ENCODE measurements at places on chromosomes 3 and 15.

DNA sequence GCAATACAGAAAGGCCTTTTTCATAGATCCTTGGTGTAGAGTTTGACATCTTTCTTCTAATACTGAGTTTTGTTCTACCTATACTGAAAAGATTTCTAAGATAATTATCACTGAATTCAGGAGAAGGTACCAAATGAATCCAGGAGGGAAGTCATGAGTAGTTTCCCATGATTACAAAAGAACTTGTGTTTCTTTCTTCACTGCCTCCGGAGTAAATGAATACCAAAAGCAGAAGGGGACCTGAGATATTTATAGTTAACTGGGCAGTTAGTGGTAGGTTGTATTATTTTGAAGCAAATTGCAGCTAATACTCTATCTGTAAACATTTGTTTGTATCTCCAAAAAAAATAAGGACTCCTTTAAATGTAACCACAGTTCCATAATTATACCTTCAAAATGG is 175.4 kb downstream of the SUCNR1 start:
- DNase-seq, result no peak

- no peak for DNase-seq
These were observed 77.2 kb downstream of the PPP2R3A start for GRCh38 chr3:136042608-136043221.

DNA sequence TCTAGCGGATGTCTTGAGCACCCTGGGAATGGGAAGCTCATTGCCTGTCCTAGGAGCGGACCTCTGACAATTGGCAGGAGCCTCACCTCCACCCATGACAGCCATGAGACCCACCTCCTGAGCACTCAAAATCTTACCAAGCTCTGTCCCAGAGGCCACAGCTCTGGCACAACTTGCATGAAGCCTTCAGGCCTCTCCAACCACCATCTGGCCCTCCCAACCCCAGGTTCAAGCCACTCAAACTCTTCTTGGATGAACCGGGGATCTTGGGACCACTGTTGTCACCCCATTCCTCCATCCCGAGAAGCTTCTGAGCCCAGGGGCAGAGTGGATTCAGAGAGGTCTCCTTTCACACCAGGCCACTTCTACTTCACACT is 1.5 kb downstream of the VIPR1 start:
- DNase-seq, result no peak

DNA sequence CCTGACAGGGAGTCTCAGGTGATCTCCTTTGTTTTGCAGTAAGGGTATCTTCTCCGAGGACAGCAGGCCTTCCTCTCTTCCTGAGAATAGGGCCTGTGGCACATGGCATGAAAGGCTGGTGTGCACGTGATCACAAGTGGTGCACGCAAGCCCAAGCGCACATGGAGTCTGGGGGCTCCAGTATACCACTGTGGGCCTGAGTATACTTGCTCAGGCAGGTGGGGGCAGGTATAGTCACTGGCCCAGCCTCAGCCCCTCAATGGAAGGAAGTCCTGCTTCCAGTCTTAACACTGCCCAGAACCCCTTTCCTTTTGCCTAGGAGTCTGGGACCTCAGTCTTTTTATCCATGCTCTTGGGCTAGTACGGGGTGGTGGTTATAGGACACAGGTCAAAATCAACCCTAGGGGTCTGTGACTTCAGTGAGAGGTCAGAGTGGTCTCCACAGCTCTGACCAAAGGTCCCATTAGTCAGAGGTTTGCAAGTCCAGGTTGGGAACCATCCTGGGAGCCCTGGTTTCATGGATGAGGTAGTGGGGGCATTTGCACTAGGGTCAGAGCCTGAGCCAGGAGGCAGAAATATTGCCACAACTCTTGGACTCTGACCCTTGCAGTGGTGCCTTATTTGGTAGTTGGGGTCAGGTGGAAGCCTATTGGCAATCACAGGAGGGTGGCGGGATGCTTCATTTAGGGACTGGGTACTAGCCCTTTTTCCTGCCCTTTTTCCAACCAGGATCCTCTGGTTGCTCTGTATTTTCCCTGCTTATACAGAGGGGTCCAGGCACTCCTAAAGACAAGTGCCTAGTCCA is 823 bp upstream of the CCDC71 start:
- no peak for DNase-seq

DNA sequence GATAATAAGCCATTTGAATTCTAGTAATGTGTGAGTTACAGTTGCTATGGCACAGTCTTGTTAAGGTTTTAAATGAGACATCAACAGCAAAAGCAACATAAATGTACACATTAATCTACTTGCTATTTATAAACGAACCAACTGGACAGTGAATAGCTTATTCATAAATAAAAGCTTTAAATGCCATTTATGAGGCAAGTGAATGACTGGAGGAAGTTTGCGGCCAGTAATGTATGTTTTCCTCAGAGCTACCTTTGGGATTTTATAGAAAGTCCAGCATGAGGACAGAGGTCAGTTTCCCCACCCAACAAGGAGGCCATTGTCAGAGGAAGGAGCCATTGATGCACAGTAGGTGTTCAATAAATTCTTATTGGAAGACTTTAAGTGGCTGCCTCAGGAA is 48.0 kb upstream of the PXYLP1 start:
- DNase-seq, result no peak

DNA sequence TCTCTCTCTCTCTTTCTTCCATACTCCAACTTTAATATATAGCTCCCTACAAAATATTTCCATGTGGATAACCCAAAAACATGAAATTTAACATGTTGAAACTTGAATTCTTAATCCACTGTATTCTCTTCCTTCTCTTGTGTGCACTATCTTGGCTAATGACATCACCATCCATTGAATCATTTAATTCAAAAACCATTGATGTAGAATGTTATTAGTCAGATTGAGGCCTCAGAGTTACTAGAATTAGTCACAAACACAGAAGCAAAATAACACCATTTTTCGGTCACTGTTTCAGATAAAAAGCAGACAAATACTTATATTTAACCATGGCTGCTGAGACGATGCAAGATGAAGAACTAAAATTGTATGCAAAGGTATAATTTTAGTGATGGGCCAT is 256.9 kb upstream of the LRRC3B start:
- DNase-seq, result no peak

DNA sequence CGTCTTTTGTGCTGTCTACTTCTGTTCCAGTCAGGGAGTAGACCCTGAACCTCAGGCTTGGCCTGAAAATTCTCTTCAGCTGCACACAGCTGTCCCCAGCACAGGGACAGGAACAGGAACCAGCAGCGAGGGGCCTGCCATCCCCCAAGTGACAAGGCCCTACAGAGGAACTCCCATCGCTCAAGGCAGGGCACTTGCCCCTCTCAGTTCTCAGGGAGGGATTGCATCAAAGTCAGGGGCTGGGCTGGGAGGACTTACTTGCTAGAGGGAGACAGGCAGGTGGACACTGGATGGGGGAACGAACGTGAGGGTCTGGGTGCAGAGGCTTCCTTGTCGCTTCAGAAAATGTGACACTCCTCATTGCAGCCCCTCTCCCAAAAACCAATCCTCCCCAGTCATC is 163.6 kb downstream of the CHSY1 start:
- no peak for DNase-seq

DNA sequence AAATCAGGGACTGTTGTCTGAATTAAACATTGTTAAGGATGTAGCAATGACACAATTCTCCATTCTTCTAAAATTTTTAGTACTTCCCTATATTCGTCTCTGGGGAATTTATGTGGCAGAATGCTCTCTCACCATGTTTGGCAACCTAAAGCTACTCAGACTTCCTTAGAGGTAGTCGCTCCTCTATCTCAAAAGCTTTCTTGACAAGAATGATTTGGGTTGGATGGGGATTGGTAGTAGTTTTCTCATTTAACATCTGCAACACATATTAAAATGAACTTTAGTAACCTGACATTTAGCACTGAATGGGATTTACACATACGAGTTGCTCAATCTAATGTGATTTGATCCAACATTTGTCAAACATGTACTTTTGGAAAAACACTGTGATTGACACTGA is 233.3 kb downstream of the RBMS3 start:
- DNase-seq, result no peak

- no peak for DNase-seq
These were observed 21.3 kb upstream of the RSL24D1 start for GRCh38 chr15:55218056-55218455.

- no peak for DNase-seq
These were observed 214.9 kb upstream of the ARRDC4 start for GRCh38 chr15:97745481-97746071.

DNA sequence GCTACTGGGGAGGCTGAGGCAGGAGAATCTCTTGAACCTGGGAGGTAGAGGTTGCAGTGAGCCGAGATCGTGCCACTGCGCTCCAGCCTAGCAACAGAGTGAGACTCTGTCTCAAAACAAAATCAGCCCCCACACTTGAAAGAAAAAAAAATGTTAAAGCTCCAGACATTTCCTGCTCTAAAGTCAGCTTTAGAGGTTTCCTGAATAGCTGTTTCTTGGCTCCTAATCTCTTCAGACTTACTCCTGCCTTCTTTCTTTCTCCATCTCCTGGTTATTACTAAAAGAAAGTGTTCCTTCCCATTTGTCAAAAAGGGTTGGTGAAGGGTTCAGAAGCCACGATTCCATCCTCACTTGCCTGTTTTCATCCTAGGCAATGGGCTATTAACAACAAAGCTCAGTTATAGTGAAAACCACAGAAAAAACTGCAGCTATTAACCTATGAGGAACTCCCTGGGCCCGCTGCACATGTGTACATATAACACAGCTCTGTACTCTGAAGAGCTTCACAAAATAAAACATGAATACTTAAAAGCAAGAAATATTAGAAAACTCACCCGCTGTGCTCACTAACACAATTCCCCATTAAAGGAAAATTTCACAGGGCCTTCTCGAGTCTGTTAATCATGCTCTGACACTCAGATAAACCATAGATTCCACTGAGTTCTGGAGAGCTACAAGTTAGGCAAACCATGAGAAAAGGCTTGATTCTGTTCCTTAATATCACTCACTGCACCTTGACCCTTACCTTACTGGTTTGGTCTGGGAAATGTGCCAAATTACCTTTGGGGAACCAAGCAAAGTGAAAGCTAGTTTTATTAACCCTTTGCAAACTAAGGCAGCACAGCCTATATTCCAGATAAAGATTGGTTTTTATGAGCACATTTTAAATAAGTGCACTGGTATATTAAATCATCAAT is 89.9 kb upstream of the TSPAN3 start:
- no peak for DNase-seq

DNA sequence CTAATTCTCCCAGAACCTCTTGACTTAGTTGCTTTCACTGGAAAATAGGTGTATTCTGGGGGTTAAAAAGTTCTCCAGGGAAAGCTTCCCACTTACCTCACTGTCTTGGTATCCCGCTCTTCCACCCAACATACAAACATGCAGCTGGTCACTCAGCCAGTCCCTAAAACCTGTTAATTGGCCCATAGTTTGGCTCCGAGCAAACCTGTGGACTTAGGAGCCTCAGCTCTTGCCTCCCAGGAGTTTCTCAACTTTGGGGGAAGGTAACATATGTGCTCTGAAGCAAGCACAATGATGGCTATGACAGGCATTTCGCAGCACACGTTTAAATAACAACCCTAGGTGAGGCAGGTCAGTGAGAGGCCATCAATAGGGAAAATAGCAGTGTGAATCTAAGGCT is 25.8 kb upstream of the LRRFIP2 start:
- DNase-seq, result no peak

DNA sequence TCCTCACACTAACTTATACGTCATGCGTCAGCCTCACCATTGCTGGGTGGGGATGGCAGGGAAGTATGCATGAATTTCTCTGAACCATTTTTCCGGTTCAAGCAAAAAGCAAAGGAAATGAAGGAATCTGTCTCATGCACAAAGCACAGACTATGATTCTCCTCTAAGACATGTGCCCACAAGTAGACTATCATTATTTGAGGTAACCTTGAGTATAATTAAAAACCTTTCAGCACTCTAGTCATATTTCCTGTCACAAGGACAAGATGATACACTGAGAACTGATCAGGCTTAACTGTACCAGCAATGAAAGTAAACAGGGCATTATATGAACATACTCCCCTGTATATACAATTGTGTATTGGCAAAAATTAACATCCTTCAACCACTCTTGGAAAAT is 56.7 kb upstream of the TSC22D2 start:
- DNase-seq, result no peak

DNA sequence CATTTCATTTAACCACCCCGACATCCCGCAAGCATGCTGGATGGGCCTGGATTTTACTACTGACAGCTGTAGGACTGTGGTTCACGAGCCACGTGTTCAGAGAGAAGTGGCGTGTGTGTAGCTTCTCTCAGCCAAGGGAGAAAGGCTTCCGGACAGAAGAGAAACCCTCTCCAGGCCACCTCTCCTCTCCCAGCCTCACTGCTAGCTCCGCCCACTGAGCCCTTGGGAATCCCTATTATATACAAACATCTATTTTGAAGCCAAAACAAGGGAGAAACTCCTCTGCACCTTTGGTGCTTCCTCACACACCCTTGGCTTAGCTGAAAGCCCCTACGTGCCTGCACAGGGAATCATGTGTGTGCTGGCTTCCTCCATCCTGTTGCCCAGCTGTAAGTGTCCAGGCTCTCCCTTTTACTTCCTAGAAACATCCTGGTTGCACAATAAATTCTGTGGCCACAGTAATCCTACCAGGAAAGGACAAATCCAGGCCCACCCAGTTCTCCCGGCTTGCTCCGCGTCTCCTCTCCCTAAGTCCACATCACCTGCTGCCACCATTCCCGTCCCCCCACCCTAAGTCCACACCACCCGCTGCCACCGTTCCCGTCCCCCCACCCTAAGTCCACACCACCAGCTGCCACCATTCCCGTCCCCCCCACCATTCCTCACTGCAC is 30.5 kb downstream of the PCSK6 start:
- no peak for DNase-seq

- no peak for DNase-seq
These were observed 199.6 kb upstream of the SEMA6D start for GRCh38 chr15:47517737-47518136.

DNA sequence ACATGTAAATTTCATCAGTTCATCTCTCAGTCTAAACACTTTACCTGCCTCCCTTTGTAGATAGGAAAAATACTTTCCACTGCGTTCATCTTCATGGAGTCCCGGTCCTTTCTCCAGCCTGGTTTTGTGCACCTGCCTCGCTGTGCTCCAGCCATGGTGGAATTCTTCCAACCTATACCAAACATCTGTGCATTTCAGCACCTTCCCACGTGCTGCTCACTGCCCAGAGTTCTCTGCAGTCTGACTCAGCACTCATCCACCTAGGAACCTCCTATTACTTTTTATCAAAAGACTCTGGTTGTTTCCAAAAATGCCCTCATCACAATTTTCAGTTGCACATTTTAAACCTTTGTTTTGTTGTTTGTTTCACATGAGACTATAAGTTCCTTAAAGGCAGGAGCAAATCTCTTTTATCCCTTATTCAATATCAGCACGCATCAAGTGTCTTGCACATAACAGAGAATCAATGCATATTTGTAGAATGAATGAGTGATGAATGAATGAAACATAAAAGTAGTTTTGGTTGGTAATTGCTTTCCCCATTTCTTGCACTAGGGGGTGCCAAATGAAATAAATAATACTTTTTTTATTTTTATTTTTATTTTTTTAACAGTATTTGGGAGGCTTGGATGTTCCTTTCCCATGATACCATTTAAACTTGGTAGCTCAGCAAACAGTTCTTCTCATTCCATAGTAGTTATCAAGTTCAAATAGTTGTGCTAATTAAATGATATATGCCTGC is 30.2 kb upstream of the ADAMTS9 start:
- no peak for DNase-seq

- DNase-seq, result no peak
These were observed 1066.5 kb downstream of the PLOD2 start for GRCh38 chr3:145094355-145094941.

GRCh38 chr3:79985816-79986215 is 218.0 kb upstream of the ROBO1 start:
- DNase-seq, result no peak

GRCh38 chr3:4385201-4385600 is 81.9 kb downstream of the SUMF1 start:
- DNase-seq, result no peak

All from T-helper 22 cell (primary cell).